ENCODE measurements at places on chromosomes 5 and 9. TPM values are rescaled to one million over a fixed set of nuclear protein-coding genes. Genes with fewer than 3 reads are reported as not detected.

Gene IRX1
- 1.9 TPM for total RNA-seq

Gene LHX3
- total RNA-seq, result not detected

Gene MSMP
- not detected for total RNA-seq

Gene NME5
- 1.7 TPM for total RNA-seq

Gene ANKRD18B
- not detected for total RNA-seq

Gene ISL1
- total RNA-seq, result not detected

Gene SLC25A48
- total RNA-seq, result 91.2 TPM

Gene HAPLN1
- not detected for total RNA-seq

Gene PRSS3
- total RNA-seq, result not detected

Gene NCS1
- total RNA-seq, result 10.7 TPM

Gene LRRC8A
- 94.7 TPM for total RNA-seq

Gene PCDHA9
- 1.8 TPM for total RNA-seq

Gene MXD3
- 33.9 TPM for total RNA-seq

Gene GZMA
- 0.90 TPM for total RNA-seq

Gene HRCT1
- total RNA-seq, result 15.5 TPM

Gene IL3
- total RNA-seq, result not detected

Gene SPINK7
- total RNA-seq, result not detected

Gene HCN1
- 17.4 TPM for total RNA-seq

Gene IRX2
- not detected for total RNA-seq

Gene PIGO
- 19.4 TPM for total RNA-seq

Gene PTPRD
- total RNA-seq, result 1.7 TPM

Gene TMEM215
- total RNA-seq, result 7.5 TPM

Gene RMRP
- total RNA-seq, result 2,915 TPM

Gene FBXL7
- total RNA-seq, result 40.2 TPM

Gene STK10
- 45.6 TPM for total RNA-seq

Gene TEK
- 18.8 TPM for total RNA-seq

Gene PCDHGA5
- total RNA-seq, result 12.1 TPM

Gene PPP1R26
- total RNA-seq, result 14.7 TPM

Gene FBLL1
- total RNA-seq, result not detected

Gene SLC6A19
- not detected for total RNA-seq

Gene ADAM19
- total RNA-seq, result 13.2 TPM

Gene BTNL3
- not detected for total RNA-seq

Gene LIFR
- total RNA-seq, result 215 TPM

Gene KIF20A
- total RNA-seq, result 2.1 TPM

Gene PCA3
- not detected for total RNA-seq

Gene SLC27A6
- 33.7 TPM for total RNA-seq

Gene ASS1
- total RNA-seq, result 375 TPM

Gene ACSL6
- total RNA-seq, result 0.84 TPM

Gene GFRA3
- 3.6 TPM for total RNA-seq

Gene FUBP3
- 34.1 TPM for total RNA-seq

Gene FER
- 28.5 TPM for total RNA-seq

Gene SLC25A2
- total RNA-seq, result not detected

Gene PCDHA3
- 0.90 TPM for total RNA-seq

Gene GPR151
- total RNA-seq, result not detected

Gene CCDC171
- 5.9 TPM for total RNA-seq

Gene MEGF10
- 3.3 TPM for total RNA-seq

Gene CORO2A
- 3.1 TPM for total RNA-seq

Gene DMRT3
- total RNA-seq, result 0.42 TPM

Gene ANKRA2
- total RNA-seq, result 46.7 TPM

Gene ZDHHC21
- total RNA-seq, result 17.4 TPM

Gene UNC5A
- not detected for total RNA-seq

Gene PLAC8L1
- not detected for total RNA-seq

Gene GAPT
- not detected for total RNA-seq

Gene IL5
- not detected for total RNA-seq

Gene ABLIM3
- 50.3 TPM for total RNA-seq

Gene LMX1B
- 0.60 TPM for total RNA-seq

Measured in tibial nerve (tissue), 4 donors.